ENCODE measurements at places on chromosomes 12 and 14. TPM values are rescaled to one million over a fixed set of nuclear protein-coding genes. Genes with fewer than 3 reads are reported as not detected.

DNA sequence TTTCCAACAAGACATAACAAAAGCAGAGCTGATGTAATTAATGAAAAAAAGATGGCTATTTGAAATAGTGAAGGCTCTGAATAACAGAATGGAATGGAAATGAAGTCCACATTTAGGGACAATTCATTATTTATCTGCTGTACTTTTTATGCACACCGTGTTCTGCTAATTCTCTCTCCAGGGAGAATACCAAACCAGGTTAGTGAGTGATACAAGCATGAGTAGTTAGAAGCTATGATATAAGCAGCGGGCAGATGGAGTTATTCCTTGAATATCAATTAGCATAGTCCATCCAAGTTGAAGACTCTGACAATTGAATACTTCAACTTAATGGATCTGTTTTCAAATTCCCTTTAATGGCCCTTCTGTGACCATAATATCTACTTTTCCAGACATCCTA lies 162.1 kb upstream of the TMTC2 start:
- no peak for DNase-seq

DNA sequence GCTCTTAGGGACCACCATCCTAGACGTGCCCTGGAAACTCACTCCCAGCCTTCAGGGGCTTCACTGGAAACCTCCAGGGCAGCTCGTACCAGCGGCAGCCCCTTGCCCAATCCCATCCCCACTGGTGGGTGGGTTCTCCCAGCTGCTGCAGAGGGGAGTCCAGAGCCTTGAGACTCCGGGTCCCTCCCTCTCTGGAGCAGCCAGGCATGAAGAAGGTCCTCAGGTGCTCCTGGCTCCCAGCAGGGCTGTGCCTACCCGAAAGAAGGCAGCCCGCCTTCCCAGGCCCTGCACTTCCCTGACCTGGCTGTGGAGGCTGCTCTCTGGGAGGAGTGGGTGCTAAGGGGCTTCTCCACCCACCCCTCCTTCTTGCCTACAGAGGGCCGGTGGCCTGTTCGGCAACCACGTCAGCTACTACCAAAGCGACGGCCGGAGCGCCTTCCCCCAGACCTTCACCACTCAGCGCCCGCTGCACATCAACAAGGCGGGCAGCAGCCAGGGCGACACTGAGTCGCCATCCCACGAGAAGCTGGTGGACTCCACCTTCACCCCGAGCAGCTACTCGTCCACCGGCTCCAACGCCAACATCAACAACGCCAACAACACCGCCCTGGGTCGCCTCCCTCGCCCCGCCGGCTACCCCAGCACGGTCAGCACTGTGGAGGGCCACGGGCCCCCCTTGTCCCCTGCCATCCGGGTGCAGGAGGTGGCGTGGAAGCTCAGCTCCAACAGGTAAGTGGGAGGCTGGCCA lies 115.5 kb upstream of the FKBP4 start:
- DNase-seq: no peak

GRCh38 chr12:25692115-25693035 lies 139.3 kb upstream of the LMNTD1 start:
- DNase-seq: peak; percentile 61

- no peak for DNase-seq
Observed at GRCh38 chr14:81485372-81485771, 48.3 kb downstream of the SEL1L start.

- no peak for DNase-seq
Observed at GRCh38 chr14:100325231-100325632, 2.1 kb downstream of the SLC25A47 start.

DNA sequence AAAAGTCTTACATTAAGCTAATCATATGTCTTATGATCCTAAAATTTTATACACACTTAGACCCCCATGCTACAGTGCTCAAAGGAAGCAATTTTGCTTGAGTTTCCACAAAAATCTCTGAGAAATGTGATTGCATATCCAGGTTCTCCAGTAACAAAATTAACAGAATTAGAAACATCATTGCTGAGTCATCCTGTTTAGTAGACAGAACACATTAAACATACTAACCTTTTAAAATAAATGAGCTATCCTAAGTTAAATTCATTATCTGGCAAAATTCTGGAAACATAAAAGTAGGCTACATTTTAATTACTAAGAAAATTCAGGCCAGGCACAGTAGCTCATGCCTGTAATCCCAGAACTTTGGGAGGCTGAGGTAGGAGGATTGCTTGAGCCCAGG lies 94.7 kb downstream of the DENND5B start:
- no peak for DNase-seq

GRCh38 chr12:6342140-6342889 lies 439 bp upstream of the TNFRSF1A start:
- no peak for DNase-seq

- peak; percentile 61 for DNase-seq
Observed at GRCh38 chr14:58864751-58865513, 227.2 kb downstream of the DACT1 start.

DNA sequence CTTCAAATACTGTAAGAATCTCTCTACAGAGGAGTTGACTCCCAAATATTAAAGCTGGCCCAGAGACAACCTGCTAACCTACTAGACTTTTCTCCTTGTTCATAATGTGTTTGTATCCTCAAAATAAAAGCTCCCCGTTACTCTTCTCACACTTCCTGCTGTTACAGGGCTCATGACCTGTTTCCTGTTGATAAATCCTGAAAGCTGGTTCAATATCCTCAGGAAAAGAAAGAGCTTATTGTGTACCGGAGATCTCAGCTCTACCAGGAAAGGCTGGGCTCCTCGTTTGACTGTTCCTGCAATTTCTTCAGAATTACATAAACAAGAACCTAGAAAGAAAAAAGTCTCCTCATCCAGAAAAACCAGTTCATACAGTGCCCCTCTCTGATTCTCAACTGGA lies 30.8 kb downstream of the CLEC1A start:
- no peak for DNase-seq

DNA sequence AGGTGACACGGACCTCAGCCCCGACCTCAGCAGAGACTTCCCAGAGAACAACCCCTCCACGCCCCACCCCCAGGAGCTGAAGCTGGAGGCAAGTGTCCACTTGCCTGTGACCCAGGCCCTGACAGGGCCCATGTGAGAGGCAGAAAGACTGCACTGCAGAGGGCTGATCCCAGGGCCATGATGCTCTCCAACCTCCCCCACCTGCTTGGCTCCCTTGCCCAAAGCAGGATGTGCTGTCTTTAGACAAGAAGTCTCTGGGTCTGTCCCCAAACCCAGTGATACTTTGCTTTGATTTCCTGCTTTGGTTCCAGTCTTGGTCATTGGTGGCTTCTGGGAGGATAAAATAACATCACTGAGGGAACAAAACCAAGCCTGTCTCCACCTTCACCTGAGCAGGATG lies 59.4 kb downstream of the BCL11B start:
- no peak for DNase-seq

The POU6F1 gene
- 8.8 TPM for polyA plus RNA-seq

The TNFAIP2 gene
- 29.6 TPM for polyA plus RNA-seq

The GPR84 gene
- 0.15 TPM for polyA plus RNA-seq
